Activated T-cell treated with anti-CD3 and anti-CD28 coated beads for 4 hours (primary cell): ENCODE measurements at places on chromosomes 2 and 18.

- no peak for DNase-seq
These were observed 297.4 kb downstream of the TGIF1 start for GRCh38 chr18:3747176-3747973.

DNA sequence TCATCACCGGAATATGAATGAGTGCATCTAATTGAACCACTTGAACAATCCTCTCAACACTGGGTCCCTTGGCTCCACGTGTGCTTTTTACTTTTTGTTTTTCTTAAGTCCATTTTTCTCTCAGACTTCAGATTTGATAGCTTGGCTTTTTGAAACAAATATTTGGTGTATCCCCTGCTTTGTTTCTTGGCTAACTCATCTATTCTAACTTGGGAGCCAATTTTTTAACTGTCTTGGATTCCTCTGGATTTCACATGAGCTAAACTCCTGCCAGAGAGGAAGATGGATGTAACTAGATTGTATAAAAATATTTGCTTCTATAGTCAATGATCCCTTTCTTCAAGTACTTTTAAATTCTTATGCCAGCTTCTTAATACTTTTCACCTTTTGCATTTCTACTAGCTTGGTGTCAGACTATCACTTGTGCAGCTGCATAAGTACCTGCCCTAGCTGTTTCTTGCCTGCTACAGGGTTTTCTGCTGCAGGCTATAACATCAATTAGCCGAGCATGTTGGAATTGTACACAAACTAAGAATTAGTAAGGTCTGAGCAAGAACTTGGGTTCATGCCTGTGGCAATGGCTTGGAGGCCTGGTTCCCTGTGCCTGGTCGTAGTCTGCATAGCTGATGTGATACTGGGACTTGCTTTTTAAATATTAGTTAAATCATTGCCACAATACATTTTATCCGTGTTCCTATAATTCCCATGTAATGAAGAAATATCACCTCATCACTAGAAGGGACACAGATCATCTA is 281.5 kb downstream of the EN1 start:
- no peak for DNase-seq

- DNase-seq, result no peak
These were observed 66.7 kb downstream of the SKA1 start for GRCh38 chr18:50441501-50441900.

DNA sequence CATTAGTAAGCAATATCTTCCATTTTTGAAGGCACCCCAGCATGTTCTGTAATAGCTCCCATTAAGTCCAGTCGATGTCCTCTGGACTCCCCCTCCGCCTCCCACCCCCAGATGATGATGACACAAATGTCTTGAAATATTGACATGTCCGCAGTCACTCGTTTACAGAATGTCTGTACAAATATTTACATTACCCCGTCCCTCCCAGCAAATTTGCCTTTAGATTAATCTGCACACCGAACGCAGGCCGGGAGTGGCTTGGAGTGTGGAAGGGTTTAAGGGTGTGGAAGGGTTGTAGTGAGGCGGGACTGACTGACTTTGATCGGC is 853 bp upstream of the OSBPL6 start:
- no peak for DNase-seq

GRCh38 chr18:37414816-37415215 is 150.8 kb downstream of the CELF4 start:
- no peak for DNase-seq

DNA sequence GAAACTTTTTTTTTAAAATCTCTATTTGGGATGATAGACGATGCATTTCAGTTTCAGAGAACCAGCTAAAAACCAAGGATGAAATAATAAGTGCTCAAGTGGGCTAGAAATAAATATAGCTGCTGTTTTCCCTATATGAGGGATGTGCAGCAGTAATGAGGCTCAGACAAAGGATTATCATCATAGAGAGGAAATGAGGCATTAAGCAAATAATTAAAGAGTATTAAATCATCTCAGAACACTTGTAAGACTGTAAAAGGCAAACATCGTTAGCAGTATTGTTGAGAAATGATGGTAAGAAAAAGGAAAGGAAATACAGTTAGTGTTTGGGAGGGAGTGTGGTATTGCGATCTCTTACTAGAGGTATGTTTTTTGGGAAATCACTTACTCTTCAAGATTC is 233.5 kb downstream of the TGIF1 start:
- no peak for DNase-seq

- no peak for DNase-seq
These were observed 75.6 kb downstream of the KIAA2012 start for GRCh38 chr2:202148515-202149154.

DNA sequence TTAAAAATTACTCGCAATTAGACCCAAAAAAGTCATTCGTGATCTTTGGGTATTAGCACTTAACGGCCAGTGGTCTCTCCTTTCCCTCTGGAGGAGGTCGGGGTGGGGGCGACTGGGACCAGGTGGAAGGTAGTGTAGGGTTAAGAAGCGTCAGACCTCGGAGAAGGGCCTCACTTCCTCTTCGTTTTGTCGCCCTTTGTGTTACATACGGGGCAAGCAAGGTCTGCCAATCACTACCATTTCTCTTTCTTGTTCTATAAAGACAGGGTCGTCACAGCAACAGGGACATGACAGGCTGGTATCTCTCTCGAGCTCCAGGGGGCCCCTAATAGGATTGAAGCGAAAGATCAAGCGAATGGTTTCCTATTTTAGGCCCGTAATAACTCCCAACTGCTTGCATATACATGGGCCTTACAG is 136.6 kb downstream of the INSIG2 start:
- no peak for DNase-seq

GRCh38 chr18:8453528-8453927 is 155.7 kb upstream of the RAB12 start:
- DNase-seq, result no peak

DNA sequence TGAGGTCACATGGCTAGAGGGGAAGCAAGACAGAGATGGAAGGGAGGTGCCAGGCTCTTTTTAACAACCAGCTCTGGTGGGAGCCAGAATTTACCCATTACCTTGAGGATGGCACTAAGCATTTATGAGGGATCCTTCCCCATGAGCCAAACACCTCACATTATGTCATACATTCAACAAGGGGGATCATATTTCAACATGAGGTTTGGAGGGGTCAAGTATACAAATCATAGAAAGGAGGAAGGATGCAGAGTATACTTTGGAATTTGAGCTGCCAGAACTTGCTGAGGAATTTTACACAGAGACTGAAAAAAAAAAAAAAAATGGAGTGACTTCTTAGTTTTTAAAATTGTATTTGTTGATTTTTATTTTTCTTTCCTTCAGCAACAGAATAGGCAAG is 891.4 kb downstream of the CCDC85A start:
- no peak for DNase-seq

DNA sequence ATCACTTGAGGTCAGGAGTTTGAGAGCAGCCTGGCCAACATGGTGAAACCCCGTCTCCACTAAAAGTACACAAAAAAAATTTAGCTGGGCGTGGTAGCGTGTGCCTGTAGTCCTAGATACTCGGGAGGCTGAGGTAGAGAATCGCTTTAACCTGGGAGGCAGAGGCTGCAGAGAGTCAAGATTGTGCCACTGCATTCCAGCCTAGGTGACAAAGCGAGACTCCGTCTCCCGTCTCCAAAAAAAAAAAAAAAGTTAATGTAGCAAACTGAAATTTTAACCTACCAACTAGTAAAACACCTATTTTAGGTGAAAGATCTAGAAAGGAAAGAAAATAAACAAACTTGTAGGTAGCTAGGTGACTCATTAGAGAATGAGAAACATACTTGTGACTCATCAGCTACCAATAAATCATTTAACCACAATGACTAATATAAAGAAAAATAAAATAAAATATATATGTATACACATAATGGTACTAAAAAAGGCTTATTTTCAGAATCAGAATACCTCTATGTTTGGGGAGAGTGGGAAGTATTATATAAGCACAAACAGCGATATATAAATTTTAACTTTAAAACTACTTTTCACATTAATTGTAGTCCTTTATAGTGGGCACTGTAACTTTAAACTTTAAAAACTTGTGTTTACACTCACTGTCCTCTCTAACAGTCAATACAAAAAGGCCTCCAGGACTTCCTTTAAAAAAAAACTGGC is 36.6 kb downstream of the DARS1 start:
- no peak for DNase-seq

- no peak for DNase-seq
These were observed 929.2 kb upstream of the SOX11 start for GRCh38 chr2:4762951-4763376.

- no peak for DNase-seq
These were observed 1.7 kb upstream of the FOSL2 start for GRCh38 chr2:28390746-28391563.

- no peak for DNase-seq
These were observed 242.1 kb downstream of the SLC8A1 start for GRCh38 chr2:40209761-40210160.

GRCh38 chr2:53460347-53460746 is 307.3 kb upstream of the CHAC2 start:
- DNase-seq, result no peak

GRCh38 chr2:236579048-236579745 is 9.6 kb downstream of the ACKR3 start:
- no peak for DNase-seq

GRCh38 chr2:15557887-15558311 is 3.2 kb downstream of the NBAS start:
- no peak for DNase-seq

DNA sequence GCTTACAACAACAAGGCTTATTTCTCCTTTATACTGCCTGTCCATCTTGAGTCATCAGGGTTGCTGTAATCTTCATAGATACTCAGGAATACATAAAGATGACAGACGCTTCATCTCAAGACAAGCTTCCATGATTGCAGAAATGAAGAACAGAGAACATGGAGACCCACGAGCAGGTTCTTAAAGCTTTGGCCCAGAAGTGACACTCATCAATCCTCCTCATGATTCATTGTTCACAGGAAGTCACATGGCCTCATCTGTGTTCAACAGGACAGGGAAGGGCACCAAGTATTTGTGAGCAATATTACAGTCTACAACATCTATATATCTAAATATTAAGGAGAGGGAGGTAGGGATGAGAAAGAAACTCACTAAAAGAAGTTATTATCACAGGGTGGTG is 36.5 kb upstream of the PGAP1 start:
- DNase-seq, result no peak

DNA sequence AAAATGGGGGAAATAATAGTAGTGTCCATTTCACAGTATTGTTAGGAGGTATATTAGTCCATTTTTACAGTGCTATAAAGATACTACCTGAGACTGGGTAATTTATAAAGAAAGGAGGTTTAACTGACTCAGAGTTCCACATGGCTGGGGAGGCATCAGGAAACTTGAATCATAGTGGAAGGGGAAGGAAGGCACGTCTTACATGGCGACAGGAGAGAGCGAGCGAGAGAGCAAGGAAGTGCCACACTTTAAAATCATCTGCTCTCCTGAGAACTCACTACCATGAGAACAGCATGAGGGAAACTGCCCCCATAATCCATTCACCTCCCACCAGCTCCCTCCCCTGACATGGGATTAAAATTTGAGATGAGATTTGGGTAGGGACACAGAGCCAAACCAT is 23.4 kb downstream of the MGAT5 start:
- DNase-seq, result no peak

DNA sequence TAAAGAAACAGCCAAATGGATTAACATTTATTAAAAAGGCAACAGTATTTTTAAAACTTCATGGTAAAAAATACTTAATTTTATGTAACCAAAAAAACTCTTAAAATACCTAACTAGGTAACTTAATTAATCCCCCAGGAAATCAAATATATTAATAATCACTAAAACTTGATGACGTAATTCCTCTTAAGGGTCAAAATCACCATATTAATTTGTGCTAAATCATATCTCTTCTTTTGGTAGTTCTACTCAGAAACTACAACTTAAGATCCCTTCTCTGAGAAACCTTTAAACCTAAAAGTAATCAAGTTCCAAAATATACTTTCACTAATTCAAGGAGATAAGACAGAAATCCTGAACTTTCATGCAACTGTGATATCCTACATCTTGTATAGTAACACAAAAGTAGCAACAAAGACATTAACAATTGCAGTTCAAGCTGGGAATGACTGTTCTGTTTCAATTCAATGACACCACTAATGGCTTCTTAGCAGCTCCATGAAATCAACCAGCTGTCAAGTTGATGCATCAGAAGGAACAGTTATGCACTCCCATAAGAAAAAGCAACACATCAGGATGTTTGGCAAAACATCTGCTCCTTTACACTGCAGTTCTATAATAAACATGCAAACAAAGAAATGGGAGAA is 4.0 kb downstream of the BAZ2B start:
- DNase-seq, result no peak

DNA sequence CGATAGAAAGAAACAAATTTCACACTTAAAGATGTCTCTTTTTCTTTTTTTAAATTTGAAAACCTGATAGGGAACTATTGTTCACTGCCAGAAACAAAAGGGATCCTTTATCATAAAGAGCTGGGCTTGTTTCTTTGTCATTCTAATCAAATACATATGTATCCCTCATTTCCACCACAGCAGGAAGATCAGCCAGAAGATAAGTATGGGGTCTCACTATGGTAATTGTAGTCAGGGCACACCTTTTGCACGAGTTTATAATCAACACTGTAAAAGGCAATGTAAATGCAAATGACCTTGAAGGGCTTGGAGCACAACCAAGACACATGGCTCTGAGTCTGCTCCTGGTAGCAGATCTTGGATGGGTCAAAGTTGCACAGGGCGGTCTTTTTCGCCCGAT is 109.5 kb downstream of the NXPH2 start:
- no peak for DNase-seq

- DNase-seq, result no peak
These were observed 59.4 kb downstream of the HK2 start for GRCh38 chr2:74893332-74893731.

GRCh38 chr2:112751451-112752197 is 12.8 kb downstream of the CKAP2L start:
- no peak for DNase-seq

GRCh38 chr2:72270556-72271275 is 123.1 kb upstream of the CYP26B1 start:
- no peak for DNase-seq

DNA sequence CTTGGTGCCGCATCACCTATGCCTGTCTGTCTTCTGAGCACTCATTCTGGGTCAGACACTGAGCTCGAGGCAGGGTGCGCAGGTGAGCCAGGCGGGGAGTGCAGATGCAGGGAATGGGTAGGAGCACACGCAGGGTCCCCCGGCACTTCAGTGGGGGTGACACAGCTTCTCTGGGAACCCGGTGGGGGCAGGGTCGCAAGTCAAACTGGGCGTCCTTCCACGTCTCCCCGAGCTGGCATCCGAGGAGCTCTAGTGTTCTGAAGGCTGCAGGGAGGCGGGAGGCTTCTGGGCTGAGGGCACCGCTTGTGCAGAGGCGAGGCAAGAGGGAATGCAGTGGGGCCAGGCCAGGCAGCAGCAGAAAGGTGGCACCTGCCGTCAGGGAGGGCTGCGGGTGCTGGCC is 86.0 kb downstream of the DGKD start:
- DNase-seq, result no peak

GRCh38 chr2:192828175-192828574 is 633.4 kb upstream of the TMEFF2 start:
- no peak for DNase-seq
